ENCODE measurements at places on chromosomes 3 and 15.

DNA sequence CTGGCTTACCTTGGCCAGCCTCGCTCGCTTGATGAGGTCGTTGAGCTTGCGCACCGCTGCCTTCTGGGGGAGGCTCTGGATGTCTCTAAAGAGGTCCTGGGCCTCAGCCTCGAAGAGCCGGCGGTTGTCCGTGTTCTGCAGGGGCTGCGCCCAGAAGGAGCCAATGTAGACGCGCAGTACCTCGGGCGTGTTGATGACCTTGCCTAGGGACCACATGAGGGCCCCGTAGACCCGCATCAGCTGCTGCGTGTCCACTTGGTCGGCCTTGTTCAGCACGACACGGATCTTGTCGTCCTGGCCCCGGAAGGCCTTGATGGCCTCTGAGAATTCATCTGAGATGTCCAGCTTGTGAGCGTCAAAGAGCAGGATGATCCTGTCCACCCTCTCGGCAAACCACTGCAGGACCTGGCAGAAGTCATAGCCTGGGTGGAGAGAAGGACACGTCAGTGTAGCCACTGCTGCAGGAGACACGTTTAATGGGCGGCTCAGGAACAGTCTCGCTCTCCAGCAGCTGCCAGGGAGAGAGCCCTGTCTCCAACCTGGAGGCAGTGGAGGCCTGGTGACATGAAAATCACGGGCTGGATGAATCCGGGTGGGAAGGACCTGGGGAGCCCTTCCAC, 25.5 kb upstream of the SPTBN5 start:
- DNase-seq: no peak

- DNase-seq: no peak
Observed at GRCh38 chr15:48855501-48856440, 22.2 kb upstream of the EID1 start.

- no peak for DNase-seq
Observed at GRCh38 chr3:72163809-72164634, 379.1 kb upstream of the PROK2 start.

DNA sequence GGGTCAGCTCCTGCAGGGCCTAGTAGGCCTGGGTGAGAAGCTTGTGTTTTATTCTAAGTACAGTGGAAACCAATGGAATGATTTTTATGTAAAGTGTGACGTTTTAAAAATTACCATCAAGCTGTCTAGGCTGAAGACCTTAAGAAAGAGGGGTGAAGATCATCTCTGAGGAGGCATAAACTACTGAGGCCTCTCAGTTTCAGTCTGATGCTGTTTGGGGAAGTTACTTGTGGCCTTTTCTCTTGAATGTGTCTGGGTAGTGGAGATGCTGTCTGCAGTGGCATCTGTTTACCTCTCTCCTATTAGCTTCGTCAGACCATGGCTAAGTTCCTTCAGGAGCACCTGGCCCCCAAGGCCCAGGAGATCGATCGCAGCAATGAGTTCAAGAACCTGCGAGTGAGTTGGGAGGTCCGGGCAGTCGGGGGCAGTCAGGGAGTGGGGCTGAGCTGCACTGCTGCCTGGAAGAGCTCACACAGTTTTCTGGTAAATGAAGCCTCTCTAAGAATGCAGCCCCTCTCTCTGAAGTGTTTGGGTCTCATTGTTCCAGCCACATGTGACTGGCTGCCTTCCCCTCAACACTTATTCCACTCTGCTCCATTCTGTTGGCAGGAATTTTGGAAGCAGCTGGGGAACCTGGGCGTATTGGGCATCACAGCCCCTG, 1.9 kb downstream of the IVD start:
- DNase-seq: no peak

DNA sequence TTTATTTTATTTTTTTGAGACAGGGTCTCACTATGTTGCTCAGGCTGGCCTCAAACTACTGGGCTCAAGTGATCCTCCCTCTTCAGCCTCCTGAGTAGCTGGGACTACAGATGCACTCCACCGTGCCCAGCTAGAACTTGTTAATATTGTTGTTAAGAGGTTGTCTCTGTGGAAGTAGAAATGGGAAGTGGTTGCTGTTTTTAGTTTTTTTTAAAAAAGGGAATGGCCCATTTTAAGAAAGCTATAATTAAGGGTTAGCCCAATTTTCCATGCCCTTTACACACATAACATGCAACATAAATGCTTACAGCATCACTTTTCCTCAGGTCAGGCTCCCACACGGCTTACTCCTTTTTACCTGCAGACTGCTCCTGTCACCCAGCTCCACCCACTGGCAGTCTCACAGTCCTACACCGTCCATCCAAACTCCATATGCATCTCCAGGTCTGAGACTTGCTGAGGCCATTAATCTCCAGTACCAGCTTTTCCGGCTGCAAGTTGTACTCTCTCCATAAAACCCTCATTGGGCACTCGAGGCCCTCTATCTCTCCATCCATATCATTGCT, 19.8 kb downstream of the MORC1 start:
- no peak for DNase-seq

DNA sequence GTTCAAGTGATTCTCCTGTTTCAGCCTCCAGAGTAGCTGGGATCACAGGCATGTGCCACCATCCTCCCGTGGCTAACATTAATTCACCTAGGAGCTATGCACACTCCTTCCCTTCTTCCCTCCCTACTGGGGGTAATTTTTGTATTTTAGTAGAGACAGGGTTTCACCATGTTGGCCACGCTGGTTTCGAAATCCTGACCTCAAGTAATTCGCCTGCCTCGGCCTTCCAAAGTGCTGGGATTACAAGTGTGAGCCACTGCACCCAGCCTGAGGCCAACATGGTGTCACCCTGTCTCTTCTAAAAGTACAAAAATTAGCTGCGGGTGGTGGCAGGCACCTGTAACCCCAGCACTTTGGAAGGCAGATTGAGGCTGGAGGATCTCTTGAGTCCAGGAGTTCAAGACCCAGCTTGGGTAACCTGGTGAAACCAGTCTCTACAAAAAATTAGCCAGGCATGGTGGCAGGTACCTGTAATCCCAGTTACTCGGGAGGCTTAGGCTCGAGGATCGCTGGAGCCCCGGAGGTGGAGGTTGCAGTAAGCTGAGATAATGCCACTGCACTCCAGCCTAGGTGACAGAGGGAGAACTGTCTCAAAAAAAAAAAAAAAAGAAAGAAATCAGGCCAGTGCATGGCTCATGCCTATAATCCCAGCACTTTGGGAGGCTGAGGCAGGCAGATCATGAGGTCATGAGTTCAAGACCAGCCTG, 6.1 kb downstream of the RNU5B-1 start:
- DNase-seq: no peak

DNA sequence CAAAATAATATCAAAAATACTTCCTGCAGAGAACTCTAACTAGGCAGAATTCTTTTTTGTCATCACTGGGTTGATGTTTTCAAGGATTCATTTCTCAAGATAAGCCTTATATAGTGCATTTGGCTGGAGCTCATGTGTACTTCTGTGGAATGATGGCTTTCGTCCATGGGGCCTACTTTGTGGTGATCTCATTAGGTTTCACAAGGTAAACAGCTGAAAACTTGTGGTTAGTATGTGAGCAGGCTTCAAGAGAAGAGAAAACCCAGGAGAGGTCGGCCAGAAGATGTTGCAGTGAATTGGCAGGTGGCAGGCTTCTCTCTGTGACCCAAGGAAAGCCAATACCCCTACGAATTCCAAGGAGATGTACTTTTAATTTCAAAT, 121.4 kb upstream of the PHLDB2 start:
- no peak for DNase-seq

GRCh38 chr3:31634476-31634875, 101.8 kb downstream of the STT3B start:
- DNase-seq: no peak

DNA sequence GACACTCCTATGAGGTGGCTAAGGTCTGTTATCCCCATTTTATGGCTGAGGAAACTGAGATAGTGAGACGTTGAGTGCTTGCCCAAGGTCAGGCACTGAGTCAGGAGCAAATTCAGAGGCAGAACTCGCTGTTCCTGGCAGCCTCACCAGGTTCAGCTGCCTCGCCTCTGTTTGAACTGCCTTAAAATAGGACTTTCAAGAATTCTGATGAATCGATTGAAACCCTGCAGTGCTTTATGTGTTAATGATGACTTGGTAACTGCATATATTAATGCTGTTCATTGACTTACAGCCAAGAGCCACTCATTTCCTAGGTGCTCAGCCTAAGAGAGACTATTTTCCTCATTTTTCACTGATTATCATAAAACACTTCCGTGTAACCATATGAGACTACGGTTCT, 79.5 kb upstream of the BHLHE40 start:
- no peak for DNase-seq

- peak; percentile 83 for DNase-seq
Observed at GRCh38 chr3:52291508-52292181, 4.0 kb downstream of the GLYCTK start.

All from posterior cingulate gyrus (tissue), 11 donors.